ENCODE measurements at places on chromosomes 2 and 18.

- DNase-seq: peak; percentile 2
Measured at GRCh38 chr2:190996338-190996946, 17.5 kb downstream of the STAT1 start.

GRCh38 chr2:12270876-12271588 is 445.7 kb upstream of the TRIB2 start:
- no peak for DNase-seq

GRCh38 chr2:151350579-151351195 is 6.7 kb upstream of the TNFAIP6 start:
- DNase-seq: no peak

GRCh38 chr2:27754138-27754588 is 17.4 kb upstream of the MRPL33 start:
- DNase-seq: peak; percentile 26

GRCh38 chr2:39949131-39949530 is 170.1 kb upstream of the THUMPD2 start:
- DNase-seq: no peak

All from NCI-H446 treated with DMSO at 0.1 percent for 48 hours (cell line).